ENCODE measurements at places on chromosomes 12 and 14.

DNA sequence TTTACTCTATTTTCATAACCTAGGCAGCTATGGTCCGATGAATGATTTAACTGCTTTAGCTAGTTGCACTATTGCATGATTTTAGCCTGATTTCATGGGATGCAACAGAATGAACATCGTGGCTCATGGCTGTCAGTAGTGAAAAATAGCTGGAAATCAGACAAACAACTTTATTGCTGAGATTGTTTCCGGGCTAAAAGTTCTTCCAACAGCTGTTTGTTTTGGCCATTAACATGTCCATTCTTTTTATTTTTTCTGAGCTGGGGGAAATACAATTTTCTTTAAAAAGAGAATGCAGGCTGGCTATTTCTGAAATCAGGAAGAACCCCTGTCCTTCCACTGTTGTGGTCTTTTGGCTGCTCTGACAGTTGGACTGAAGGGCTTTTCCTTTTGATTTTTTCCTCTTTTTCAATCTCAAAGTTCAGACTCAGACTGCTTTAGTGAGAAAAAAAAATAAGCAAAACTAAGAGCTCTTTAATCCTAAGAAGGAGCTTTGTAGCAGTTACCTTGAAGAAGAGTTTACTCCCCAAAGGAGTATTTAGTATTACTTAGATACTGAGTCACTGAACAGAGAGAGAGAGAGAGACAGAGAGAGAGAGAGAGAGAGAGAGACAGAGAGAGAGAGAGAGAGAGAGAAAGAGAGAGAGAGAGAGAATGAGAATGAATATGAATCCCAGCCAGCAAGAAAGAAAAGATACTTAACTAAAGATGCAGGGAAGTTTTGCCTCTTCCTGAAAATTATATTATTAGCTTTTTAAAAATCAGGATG is at the start of gene NAV3:
Gene NAV3 (plus strand): TSS at position 312 of the 769 bp plus-strand sequence. CDS start 568 bp downstream, outside the sequence.
- no peaks in the 10 kb centered on the region for H3K36me3 ChIP-seq
- no peaks in the 10 kb centered on the region for H3K27me3 ChIP-seq
- H3K4me1 ChIP-seq = no peaks in the 10 kb centered on the region
- H3K4me3 ChIP-seq = no peak within 1 kb of the TSS
- DNase-seq = no peak

DNA sequence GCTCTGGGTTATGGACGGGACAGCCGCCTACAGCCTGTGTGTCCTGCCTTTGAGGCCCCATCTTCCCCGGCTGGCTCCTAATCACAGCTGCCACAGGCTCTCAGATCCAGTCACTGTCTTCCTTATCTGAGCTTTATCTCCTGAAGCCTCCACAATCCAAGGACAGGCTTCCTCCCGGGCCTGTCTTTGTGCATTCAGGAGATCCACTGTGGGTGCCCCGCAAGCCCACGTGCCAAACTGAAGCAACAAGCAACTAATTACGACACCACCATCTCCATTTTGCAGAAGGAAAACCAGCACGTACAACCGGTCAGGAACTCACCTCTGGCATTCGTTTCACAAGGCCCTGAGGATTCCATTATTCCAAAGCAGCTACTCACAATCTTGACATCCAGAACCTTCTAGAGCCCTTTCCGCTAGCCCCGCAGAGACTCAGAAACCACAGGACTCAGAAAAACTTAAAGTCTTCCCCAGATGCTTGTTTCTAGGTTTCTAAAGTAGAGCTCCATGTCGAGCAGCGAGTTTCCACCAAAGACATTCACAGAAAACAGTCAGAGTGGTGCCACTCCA is 14.0 kb downstream of the SYNE3 start:
- H3K36me3 ChIP-seq = no peaks in the 10 kb centered on the region
- H3K4me3 ChIP-seq = no peak overlapping the region
- DNase-seq = no peak
- H3K27me3 ChIP-seq = no peaks in the 10 kb centered on the region

GRCh38 chr12:62679608-62680007 is 213.0 kb downstream of the MON2 start:
- no peak for DNase-seq
- H3K4me3 ChIP-seq = no peak overlapping the region
- H3K4me1 ChIP-seq = peaks cover 16% of the 10 kb centered on the region

DNA sequence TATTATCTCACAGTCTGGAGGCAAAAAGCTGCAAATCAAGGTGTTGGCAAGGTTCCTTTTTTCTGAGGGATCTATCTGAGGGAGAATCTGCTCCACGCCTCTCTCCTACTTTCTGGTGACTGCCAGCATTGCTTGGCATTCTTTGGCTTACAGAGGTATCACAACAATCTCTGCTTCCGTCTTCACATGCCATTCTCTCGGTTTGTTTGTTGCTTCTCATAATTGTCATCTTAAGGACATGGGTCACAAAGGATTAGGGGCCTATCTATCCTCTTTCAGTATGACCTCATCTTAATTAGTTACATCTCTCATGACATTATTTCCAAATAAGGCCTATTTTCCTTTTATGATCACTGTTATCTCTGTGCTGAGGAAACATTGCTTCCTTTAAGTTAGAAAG is 345.0 kb downstream of the FOXG1 start:
- no peaks in the 10 kb centered on the region for H3K27me3 ChIP-seq
- H3K27ac ChIP-seq = no peak overlapping the region
- DNase-seq = no peak

DNA sequence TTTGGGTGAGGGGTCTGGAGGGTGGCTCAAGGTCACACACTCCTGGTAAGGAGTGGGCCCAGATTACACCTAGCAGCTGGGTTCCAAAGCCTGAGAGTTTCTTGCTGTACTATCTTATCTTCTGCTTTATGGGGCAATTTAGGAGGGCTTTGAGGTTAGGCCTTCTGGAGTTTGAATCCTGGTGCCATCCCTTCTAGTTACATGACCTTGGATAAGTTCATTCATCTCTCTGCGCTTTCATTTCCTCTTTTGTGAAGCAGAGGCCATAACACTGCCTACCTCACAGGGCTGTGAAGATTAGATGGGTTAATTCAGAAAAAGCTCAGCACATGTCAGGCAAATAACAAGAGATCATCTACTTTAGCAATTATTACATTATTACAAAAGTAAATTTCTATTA is 7.4 kb upstream of the KRT77 start:
- no peak overlapping the region for H3K4me3 ChIP-seq
- DNase-seq = no peak
- no peaks in the 10 kb centered on the region for H3K36me3 ChIP-seq
- H3K27ac ChIP-seq = no peak overlapping the region

GRCh38 chr12:4147031-4147481 is 126.5 kb upstream of the CCND2 start:
- H3K27me3 ChIP-seq = no peaks in the 10 kb centered on the region
- no peak for DNase-seq
- H3K36me3 ChIP-seq = no peaks in the 10 kb centered on the region
- H3K4me3 ChIP-seq = no peak overlapping the region
- no peaks in the 10 kb centered on the region for H3K4me1 ChIP-seq
- H3K27ac ChIP-seq = no peak overlapping the region

- no peaks in the 10 kb centered on the region for H3K4me1 ChIP-seq
- no peaks in the 10 kb centered on the region for H3K36me3 ChIP-seq
- no peaks in the 10 kb centered on the region for H3K27me3 ChIP-seq
- no peak overlapping the region for H3K27ac ChIP-seq
- DNase-seq = no peak
Observed at GRCh38 chr14:97250931-97251330, 453.7 kb downstream of the VRK1 start.

DNA sequence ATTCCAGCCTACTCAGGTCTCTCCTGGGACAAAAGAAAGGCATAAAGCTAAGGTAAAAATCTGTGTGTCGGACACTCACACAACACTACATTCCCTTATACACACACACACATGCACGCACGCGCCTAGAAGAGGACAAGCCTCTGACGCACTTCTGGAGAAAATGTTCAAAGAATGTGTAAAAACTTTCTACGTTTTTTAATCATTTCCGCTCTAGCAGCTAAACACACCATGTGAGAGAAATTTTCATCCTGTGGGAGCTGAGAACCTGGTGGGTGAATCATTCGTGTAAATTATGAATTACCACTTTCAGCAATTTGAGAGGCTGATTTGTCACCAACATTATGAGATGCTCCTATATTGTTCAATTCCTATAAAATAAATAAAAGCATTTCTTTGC is 494.5 kb downstream of the TMEM132D start:
- no peaks in the 10 kb centered on the region for H3K36me3 ChIP-seq
- H3K27ac ChIP-seq = no peak overlapping the region
- H3K4me1 ChIP-seq = no peaks in the 10 kb centered on the region
- H3K4me3 ChIP-seq = no peak overlapping the region
- no peak for DNase-seq
